Stimulated activated CD4-positive, alpha-beta T cell treated with anti-CD3 and anti-CD28 coated beads, TNF-alpha, amount 100 ng/mL, for 1 hour (primary cell): ENCODE measurements at places on chromosomes 7 and 10.

DNA sequence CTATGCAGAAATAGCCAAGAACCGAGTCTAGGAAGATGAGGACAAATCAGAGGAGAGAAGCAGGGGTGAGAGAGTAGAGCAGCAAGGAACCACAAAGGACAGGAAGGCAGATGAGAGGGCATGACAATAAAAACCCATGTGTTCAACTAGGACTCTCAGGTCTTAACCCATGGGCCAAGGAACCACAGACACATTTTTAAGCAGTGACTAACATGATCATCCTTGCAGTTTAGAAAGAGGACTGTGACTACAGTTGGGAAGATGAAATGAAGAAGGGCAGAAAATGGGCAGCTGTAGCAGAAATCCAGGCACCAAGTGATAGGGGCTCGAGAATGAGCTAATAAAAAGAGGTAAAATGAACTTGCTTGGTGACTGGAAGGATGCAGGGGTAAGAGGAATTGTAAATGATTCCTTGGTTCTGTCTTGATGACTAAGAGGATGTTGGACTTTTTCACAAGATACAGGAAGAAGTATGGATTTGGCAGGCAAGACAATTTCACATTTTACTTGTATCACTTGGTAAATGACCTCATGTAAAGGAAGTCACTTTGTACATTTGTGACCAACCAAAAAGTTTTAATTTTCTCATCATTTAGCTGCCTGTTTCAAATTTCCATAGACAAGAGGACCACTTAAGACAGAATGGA is 22.8 kb downstream of the SGMS1 start:
- no peak for DNase-seq

- DNase-seq, result no peak
Measured at GRCh38 chr10:112959207-112959838, 9.3 kb downstream of the TCF7L2 start.

DNA sequence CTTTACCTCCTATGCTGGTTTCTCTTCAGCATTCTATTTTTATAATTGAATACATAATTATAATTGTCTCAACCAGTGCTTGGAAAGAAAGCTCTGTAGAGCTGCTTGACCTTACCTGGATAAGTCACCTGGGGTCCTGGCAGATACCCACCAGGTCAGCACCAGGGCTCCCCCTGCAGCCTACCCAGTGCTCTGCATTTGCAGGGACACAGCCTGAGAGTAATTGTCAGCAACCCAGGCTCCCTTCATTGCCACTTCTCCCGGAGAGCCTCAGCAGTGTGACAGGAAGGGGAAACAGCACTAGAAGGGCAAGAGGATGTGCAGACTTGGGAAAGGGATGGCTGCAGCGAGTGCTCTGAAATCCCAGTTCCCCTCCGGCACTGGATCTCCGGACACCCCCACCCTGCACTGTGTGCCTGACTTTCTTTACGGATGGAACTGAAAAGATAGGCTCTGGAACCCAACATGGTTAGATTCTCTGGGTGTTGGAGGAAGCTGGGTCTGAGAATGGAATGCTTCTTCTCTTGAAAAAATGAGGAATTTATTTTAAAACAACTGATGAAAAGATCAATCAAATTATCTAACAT is 11.4 kb upstream of the PAX4 start:
- no peak for DNase-seq

DNA sequence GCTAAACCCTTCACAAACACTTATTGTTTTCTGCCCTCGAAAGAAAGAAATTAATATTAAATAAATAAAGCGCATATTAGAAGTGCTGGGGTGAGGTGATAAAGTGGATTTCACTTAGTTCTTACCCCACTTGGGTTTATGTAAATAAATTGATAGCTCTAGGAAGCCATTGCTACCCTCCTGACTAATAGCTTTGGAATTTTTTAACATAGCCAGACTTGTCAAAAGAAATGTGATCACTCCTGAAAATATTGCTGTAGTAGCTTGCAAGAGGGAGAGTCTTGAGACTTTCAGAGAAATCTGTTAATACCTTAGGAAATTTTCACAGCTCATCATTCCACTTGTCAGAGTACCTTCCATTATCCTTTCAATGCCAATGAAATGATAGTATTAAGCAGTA is 7.6 kb downstream of the ARL5B start:
- no peak for DNase-seq

- DNase-seq, result no peak
Measured at GRCh38 chr10:80476685-80477084, 22.6 kb downstream of the TSPAN14 start.
